Uterus (tissue), 4 donors: ENCODE measurements at places on chromosomes 7 and 10. TPM values are rescaled to one million over a fixed set of nuclear protein-coding genes. Genes with fewer than 3 reads are reported as not detected.

- no peaks in the 10 kb centered on the region for H3K36me3 ChIP-seq
- no peak overlapping the region for H3K4me3 ChIP-seq
- H3K27me3 ChIP-seq, result no peaks in the 10 kb centered on the region
- no peak overlapping the region for H3K27ac ChIP-seq
- H3K4me1 ChIP-seq, result no peaks in the 10 kb centered on the region
Measured at GRCh38 chr10:74738985-74739567, 87.3 kb upstream of the KAT6B start.

- H3K4me3 ChIP-seq, result no peak overlapping the region
- DNase-seq, result no peak
- no peaks in the 10 kb centered on the region for H3K27me3 ChIP-seq
- H3K4me1 ChIP-seq, result no peaks in the 10 kb centered on the region
- no peaks in the 10 kb centered on the region for H3K36me3 ChIP-seq
- no peak overlapping the region for H3K27ac ChIP-seq
Measured at GRCh38 chr10:32059472-32059871, 3.2 kb upstream of the KIF5B start.

DNA sequence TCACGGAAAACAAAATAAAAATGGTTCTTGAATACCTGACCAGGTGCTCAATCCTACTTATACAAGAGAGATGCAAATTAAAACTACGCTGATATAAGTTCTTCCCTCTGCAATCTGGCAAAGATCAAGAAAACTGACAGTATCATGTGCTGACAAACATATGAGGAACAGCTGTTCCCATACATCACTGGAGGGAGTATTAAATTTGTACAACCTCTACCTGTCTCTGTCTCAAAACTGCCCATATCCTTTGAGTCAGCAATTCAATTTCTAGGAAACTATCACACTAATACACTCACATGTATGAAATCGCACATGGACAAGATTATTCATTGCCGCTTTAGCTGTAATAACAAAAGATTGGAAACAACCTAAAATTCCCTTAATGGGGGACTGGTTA is 11.0 kb upstream of the IL6 start:
- H3K4me1 ChIP-seq, result no peaks in the 10 kb centered on the region
- no peak overlapping the region for H3K4me3 ChIP-seq
- no peak overlapping the region for H3K27ac ChIP-seq
- H3K36me3 ChIP-seq, result no peaks in the 10 kb centered on the region
- H3K27me3 ChIP-seq, result no peaks in the 10 kb centered on the region

GRCh38 chr7:103551016-103551415 is 105.0 kb upstream of the SLC26A5 start:
- H3K4me3 ChIP-seq, result no peak overlapping the region
- no peak overlapping the region for H3K27ac ChIP-seq
- no peaks in the 10 kb centered on the region for H3K4me1 ChIP-seq
- H3K36me3 ChIP-seq, result no peaks in the 10 kb centered on the region
- no peaks in the 10 kb centered on the region for H3K27me3 ChIP-seq

GRCh38 chr7:105408791-105409410 is 20.2 kb upstream of the SRPK2 start:
- H3K27me3 ChIP-seq, result no peaks in the 10 kb centered on the region
- no peaks in the 10 kb centered on the region for H3K4me1 ChIP-seq
- no peak for DNase-seq
- no peak overlapping the region for H3K27ac ChIP-seq
- H3K4me3 ChIP-seq, result no peak overlapping the region
- no peaks in the 10 kb centered on the region for H3K36me3 ChIP-seq

DNA sequence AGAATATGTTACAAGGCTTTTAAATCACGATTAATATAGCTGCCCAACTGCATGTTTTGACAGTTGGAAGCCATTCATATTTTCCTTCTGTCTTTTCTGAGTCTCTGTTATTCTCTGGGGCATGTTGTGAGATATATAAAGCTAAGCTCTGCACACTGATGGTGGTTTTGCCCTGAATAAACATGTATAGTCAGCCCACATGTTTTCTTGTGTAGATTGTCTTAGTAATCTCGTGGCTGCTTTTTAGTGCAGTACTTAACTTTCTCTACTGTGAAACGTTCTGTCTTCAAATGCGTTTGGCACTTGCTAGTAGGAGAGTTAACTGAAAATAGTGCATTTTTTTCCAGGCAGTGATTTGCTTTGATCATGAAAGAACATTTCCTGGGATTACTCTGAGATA is 268.5 kb downstream of the DNAJB9 start:
- H3K4me1 ChIP-seq, result no peaks in the 10 kb centered on the region
- no peak for DNase-seq
- H3K27me3 ChIP-seq, result no peaks in the 10 kb centered on the region
- no peaks in the 10 kb centered on the region for H3K36me3 ChIP-seq
- H3K27ac ChIP-seq, result no peak overlapping the region

DNA sequence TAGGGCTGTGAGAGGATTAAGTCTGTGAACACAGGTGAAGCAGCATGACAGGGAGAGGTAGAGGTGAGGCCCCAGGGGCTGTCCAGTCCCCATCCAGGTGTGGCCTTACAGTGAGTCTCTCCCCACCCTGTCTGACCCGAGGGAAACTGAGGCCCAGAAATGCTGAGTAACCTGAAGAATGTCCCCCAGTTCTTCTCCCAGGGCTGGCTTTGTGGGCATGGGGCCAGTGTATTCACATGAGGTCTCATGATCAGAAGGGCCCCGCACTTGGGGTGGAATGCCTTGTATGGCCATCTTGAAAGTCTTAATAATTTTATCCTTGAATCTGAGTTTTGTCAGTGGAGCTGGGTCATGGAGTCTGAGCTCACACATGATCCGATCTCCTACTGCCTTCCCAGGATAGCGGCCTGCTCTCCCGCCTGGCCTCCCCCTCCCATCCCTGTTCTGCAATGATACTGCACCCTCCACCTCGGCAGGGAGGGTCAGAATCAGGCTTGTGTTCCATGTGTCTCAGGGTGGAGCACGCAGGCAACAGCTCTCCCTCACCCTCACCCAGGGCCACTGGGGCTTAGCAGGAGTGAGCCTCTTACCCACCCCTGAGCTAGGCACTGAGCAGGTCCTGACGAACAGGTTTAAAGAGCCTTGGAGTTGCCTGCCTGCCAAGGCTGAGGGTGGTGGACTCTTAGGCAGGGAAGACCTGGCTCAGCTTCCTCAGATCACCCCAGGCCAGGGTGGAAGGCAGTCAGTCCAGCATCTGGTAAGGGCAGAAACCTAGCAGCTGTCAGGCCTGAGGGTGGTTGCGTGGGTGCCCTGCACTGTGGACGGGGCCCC is 41.4 kb upstream of the NPFFR1 start:
- no peak for DNase-seq
- no peaks in the 10 kb centered on the region for H3K4me1 ChIP-seq

- no peak overlapping the region for H3K4me3 ChIP-seq
- H3K36me3 ChIP-seq, result no peaks in the 10 kb centered on the region
- H3K4me1 ChIP-seq, result no peaks in the 10 kb centered on the region
- H3K27ac ChIP-seq, result no peak overlapping the region
- no peak for DNase-seq
- no peaks in the 10 kb centered on the region for H3K27me3 ChIP-seq
Measured at GRCh38 chr7:43921423-43921822, 4.8 kb upstream of the UBE2D4 start.

GRCh38 chr10:59793919-59794318 is 40.7 kb upstream of the MRLN start:
- H3K27ac ChIP-seq, result peak overlapping the region; percentile 85

GRCh38 chr7:38781991-38782390 is 127.0 kb downstream of the VPS41 start:
- no peak for DNase-seq
- no peaks in the 10 kb centered on the region for H3K36me3 ChIP-seq
- no peaks in the 10 kb centered on the region for H3K4me1 ChIP-seq
- no peak overlapping the region for H3K27ac ChIP-seq
- no peak overlapping the region for H3K4me3 ChIP-seq
- no peaks in the 10 kb centered on the region for H3K27me3 ChIP-seq

Gene NEURL1
- 23.6 TPM for total RNA-seq

Gene SYT15B
- total RNA-seq, result 2.6 TPM

Gene CNPY1
- total RNA-seq, result not detected

Gene GFRA1
- 52.1 TPM for total RNA-seq

Gene MMD2
- total RNA-seq, result not detected

Gene NKX1-2
- not detected for total RNA-seq

Gene SFMBT2
- total RNA-seq, result 23.4 TPM
